Activated CD8-positive, alpha-beta memory T cell treated with anti-CD3 and anti-CD28 coated beads for 48 hours (primary cell): ENCODE measurements at places on chromosomes 4 and X.

DNA sequence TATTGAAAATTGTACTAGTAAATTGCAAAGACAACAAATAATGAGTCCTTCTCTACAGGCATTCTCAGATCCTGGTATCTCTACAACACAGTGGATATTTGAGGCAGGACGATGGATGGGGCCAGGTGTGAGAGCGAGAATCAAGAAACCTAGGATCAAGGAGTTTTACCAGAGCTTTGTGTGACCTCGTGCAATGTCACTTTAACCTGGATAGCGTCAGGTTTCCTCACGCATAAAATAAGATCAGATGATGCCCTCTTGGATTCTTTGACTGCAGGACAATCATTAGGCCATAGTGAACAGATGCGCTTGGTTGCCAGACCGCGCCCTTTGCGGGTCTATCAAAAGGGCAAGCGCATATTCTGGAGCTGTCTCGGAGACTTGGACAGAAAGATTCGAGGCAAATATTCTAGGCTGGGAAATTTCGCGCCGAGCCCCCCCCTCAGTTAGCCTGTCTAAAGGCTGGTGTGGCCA lies 66.6 kb downstream of the FBXO8 start:
- no peak for DNase-seq

DNA sequence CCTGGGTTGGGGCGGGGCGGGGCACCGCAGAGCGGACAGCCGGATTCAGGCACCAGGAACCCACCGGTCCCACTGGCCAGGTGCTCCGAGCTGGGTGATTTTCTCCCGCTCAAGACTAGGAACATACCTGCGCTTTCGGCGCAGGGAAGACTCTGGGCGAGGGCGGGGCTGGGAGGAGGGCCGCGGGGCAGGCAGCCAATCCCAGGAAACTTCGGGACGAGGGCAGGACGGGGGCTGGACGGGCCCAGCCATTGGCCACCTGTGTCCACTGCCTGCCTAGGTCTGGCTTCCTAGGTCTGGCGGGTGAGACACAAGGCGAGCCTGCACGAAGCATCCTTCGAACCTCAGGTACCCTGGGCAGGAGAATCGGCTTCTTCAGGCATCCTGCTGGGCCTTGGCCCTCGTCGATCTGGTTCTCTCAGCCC lies 274 bp upstream of the ERVMER34-1 start:
- no peak for DNase-seq

DNA sequence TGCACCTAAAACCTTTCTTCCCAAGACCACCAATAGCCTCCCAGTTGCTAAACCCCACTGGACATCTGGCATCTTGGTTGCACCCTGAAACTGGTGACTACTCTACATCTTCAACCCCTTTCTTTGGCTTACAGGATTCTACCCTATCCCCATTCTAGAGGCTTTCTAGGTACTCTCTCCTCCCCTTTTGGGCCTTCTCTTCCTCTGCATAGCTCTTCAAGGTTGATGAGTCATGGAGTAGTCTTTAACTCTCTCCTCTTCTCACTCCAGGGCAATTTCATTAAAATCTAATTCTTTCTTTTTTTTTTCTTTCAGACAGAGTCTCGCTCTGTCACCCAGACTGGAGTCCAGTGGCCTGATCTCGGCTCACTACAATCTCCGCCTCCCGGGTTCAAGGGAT lies 16.8 kb downstream of the APOO start:
- no peak for DNase-seq

DNA sequence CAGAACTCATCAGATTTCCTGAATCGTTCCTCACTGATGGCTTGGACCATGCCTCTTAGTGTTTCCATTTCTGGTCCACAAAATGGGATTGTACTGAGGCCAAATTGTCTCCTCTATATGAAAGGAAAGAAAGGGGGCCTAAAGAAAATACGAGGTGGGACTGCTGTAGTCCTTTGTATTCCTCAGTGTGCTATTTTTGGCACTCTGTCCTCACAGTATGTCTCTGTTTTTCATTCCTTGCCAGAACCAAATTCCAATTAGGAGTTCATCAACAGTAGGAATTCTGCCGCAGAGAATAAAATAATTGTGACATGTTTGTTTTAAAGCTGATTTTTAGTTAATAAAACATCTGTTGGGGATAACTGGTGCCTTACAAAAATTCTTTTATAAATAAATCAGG lies 515.7 kb downstream of the SMARCA1 start:
- no peak for DNase-seq
